ENCODE measurements at places on chromosomes 16 and 17.

DNA sequence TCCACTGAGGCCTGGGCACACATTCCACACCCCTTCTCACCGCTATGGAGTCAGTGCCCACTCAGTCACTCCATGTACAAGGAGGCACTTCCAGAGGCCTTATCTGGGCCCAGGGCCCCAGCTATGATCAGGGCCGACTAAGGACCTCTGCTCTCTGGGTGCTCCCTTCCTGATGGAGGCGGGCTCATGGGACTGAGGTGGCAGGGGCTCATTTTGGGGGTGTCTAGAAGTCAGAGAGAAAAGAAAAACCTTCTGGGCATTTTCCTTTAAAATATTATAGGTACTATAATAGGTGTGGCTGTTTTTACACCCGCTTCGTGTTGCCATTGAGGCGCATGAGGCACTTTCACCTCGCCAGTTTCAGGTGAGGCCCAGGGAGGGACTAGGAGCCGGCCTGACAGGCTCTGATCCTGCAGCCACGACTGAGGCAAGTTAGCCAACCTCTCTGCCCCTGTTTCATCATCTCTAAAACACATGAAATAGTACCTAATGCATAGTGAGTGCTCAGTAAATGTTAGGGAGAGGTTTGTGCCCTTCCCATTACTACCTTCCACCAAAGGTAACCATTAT is 14.4 kb downstream of the B9D1 start:
- DNase-seq = no peak

- DNase-seq = no peak
Observed at GRCh38 chr17:50926523-50926922, 60.4 kb upstream of the TOB1 start.

DNA sequence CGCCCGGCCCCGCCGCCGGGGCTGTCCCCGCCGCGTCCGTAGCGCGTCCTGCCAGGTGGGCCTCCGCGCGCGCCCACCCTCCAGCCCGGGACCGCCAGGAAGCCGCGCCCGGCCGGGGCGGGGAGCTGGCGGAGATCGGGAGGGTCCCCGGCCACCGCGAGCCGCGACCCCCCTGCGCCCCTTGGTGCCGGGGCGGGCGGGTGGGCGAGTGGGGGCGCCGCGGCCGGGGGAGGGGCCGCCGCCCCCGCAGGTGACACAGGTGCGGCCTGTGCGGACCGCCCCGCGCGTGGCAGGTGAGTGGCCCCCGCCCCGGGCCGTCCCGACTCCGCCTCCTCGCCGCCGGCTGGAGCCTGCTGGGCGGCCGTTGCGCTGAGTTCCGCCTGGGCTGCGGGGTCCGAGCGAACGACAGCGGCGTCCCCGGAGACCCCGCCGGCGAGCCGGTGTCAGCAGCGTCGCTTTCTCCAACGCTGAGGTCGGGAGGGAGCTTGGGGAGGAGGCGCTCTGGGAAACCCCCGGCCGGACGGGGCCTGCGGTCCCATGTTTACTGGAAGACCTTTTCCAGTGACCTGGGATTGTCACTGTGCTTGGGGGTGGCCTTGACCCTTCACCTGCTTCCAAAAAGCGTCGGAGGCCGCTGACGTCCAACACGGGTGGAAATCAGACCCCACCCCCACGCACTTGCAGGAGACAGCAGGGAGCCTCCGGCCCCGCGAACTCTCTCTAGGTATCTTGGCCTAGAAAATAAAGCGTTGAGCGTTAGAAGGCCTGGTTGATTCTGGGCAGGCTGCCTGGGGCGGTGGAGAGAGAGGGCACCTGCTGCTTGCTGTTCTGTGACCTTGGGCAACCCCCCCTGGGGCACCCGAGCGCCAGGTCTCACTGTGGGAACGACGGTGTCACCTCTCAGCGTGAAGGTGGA is 542 bp downstream of the KLHL36 start:
- no peak for DNase-seq

GRCh38 chr17:27345141-27345904 is 51.4 kb downstream of the WSB1 start:
- DNase-seq = no peak

GRCh38 chr17:28972437-28972836 is 21.1 kb upstream of the PHF12 start:
- no peak for DNase-seq

DNA sequence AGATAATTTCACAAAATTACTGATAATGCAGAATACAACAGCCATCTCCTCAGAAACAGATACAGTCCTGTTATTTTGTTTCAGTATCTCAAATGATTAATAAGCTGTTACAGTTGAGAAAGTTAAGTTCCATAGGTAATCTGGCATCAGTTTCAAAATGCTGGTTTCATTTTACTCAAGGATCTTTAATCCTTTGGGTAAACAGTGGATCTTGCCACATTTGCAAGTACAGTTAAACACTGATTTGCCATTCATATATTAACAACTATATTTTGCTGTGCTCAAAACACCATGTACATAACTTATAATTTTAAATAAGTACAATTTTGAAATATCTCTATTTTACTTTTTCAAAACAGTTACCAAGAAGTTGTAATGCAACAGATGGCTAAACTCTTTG is 31.2 kb downstream of the RPGRIP1L start:
- DNase-seq = no peak

DNA sequence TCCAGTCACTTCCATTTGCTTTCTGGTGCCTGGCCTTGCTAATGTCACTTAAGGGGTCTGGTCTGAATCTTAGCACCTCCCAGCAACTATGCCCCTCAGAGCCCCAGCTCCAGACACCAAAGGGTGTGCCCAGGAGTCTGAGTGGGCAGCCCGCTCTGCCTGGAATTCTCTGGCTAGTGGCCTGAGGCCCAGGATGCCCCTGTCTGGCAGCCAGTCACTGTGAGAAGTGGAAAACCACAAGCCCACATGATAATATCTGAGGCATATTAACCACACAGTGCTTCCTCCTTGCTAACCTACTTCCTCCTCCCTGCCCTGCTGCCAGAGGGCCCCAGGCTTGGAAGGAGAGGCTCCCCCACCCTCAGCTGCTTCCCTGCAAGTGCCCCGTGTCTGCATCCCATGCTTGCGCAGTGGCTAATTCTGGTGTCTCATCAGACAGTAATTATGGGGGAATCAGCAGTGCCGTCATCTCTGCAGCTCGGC is 14.0 kb downstream of the SRCIN1 start:
- no peak for DNase-seq

GRCh38 chr17:17748604-17749003 is 67.3 kb downstream of the RAI1 start:
- DNase-seq = no peak

DNA sequence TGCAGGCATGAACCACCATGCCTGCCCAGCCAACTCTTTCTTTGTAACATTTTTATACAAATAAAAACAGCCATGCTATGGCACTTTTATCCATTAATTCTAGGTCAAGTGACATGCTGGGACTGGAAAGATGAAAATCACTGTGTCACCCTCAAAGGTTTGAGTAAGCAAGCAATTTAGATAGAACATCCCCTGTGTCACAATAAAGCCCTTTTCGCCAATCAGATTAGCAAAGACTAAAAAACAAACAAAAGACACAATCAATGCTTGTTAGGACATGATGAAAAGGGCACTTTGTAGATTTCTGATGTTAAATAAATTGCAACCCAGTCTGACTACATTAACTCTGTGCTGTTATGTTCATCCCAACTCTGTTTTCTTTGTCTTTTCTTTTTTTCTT is 26.4 kb downstream of the CHP2 start:
- DNase-seq = no peak

GRCh38 chr17:33435721-33436301 is 142.7 kb upstream of the ASIC2 start:
- no peak for DNase-seq

- no peak for DNase-seq
Observed at GRCh38 chr17:36070427-36070826, 6.4 kb downstream of the CCL18 start.

DNA sequence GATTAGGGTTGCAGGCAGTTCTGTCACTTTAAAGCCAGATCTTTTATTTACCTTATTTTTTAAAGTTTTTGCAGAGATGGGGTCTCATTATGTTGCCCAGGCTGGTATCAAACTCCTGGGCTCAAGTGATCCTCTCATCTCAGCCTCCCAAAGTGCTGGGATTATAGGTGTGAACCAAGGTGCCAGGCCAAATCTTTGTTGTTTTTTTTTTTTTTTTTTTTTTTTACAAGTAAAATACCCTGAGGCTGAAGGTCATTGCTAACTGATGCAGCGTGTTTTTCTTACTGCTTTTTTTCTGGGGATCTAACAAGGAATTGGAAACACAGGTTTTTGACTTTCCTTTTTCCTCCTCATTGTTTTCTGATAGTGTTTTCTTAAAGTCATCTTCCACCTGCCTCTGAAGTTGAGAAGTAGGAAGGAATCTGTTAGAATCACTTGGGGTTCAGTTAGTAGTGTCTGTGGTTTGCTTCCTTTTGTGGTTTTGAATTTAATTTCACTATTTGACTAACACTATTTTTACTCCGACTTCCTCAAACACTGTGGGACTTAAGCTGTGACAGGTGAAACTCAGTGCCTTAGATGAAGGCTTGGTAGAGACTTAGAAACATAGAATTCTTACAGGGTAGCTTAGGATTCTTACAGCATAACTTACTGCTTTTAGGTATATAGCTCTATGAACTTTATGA is 22.2 kb downstream of the CLTC start:
- DNase-seq = no peak

DNA sequence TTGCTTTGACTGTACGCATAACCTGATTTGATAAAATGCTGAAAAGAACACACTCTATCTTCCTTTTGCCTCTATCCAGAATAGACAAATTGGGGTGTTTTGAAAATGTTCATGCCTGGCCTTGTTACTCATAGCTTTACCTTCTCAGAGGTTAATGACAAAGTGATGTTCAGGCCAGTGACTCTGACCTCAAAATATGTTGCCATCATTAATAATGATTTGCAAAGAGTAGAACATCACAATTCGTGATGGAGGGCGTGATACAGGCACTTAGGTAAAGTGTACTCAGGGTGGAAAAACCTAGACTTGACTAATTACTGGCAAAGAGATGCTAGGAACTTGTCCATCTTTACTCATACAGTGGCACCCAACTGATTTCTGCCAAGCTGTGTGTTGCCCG is 656.6 kb upstream of the SOX9 start:
- DNase-seq = no peak

DNA sequence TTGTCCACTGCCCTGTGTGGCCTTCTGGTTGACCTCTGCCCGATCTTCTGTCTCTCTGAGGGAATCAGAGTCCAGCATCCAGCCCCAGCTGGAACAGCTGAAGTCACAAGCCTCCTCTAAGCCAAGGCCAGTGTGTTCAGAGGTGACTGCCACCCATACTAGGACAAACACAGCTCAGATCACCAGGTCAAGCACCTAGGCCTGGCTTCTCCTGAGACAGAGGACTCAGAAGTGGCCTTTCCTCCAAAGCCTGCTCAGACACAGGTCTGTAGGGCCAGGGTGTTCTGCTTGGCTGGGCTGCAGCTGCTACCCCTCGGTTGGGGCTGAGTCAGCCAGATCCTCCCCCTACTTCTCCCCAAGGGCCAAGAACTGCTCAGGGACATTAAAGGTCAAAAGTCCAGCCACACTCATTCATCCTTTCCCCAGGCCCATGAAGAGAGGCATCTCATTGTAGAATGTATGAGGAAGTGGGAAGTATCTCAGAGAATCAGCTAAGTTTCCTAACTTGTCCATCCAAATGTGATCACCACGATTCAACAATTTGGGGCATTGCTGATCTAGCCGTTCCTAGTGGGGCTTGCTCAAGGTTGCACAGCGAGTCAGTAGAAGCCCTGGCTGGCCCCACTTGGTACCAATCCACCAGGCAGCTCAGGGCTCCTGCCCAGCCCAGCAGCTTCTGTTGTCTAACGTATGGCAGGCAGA is 7.6 kb downstream of the SLC46A1 start:
- no peak for DNase-seq

DNA sequence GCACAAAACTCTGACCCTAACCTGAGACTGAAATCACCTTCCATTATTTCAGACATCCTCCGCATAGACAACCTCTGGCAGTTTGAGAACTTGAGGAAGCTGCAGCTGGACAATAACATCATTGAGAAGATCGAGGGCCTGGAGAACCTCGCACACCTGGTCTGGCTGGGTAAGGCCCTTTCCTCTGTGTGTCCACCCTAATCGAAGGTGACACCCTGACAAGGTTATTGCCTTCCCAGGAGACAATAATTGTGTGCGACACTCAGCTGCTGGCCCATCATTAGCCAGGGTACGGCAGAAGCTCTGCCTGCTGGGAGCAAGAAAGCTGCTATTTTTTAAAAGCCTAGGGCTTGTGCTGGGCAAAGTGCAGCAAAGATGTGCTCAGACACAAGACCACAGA is 11.1 kb downstream of the DRC3 start:
- DNase-seq = no peak

GRCh38 chr17:58319173-58320162 is 9.1 kb downstream of the TSPOAP1 start:
- no peak for DNase-seq

DNA sequence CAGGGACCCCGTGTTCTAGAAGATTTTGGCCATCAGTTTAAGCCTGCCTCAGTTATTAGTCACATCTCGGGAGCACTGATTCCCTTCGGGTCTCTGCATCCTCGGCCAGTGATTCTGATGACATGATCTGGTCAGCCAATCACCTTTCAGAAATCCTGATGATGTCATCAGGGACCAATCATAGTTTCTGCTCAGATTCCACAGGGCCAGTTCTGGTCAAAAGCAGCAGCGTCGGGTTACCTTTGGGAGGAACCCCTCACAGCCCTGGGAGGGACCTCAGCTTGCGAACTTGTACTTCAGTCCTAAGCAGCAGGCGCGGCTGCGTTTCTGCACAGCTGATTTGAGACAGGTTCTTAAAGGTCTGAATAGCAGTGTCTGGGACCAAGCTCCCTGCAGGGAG is 13.9 kb downstream of the KDM8 start:
- peak; percentile 50 for DNase-seq

DNA sequence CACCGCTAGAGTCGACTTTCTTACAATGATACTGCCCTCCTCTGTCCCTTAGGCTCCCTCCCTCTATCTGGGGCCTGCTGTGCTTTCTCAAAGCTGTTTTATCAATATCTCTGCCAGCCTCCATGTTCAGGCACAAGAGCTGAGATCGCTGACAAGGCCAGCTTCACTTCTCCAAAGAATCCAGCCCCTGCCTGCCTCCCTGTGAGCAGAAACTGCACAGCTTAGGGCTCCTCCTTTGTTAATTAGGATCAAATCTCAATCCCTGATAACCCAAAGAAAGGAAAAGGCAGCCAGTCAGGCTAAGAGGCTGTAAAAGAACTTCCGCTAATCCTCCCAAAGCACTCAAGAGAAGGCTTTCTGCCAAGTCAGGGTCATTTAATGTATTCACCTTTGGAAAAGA is 616.0 kb upstream of the CDH11 start:
- DNase-seq = no peak

- DNase-seq = no peak
Observed at GRCh38 chr16:12724226-12724625, 79.5 kb downstream of the CPPED1 start.

DNA sequence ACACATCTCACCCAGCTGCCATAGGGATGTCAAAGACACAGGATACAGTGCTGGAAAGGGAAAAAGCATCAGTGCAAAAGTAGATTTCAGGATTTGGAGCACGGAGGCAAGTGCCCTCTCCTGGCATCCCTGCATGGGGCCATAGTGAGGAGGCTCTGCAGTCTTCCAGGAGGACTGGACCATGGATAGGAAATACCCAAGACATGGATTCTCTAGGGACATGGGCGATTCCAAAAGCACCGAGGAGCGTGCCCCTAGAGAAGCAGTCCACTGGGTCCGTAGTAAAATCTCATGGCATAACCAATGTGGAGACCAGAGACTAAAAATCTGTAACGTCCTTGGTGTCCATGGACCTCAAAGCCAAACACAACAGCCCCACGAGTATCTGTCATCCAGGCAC is 818.2 kb downstream of the KCNJ18 start:
- DNase-seq = no peak

GRCh38 chr17:2980211-2980903 is 83.0 kb downstream of the OR1D5 start:
- no peak for DNase-seq

- DNase-seq = no peak
Observed at GRCh38 chr16:11384184-11384955, 39.1 kb downstream of the RMI2 start.
